Pancreas (tissue), 10 donors: ENCODE measurements at places on chromosomes 5 and 9. TPM values are rescaled to one million over a fixed set of nuclear protein-coding genes. Genes with fewer than 3 reads are reported as not detected.
A peak's percentile ranks its signal among the peaks of the same experiment; 100 is the strongest.

Gene FOXD4L5
- total RNA-seq: 0.16 TPM

Gene AFAP1L1
- total RNA-seq: 0.90 TPM

DNA sequence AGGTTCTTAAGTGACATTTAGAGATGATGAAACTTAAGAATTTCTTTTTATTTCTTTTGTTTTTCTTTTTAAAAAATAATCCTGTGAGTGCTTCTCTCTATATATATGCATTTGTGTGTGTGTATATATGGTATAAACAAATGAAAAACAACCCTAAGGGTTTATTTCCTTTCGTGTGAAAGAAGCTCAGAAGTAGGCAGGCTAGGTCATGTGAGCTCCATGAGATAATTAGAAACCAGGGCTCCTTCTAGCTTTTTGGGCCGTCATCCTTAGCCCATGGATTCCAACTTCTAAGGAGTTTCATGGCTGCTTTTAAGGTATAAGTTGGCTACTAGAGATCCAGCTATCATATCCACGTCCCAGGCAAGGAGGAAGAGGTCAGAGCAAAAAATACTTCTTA, 11.2 kb downstream of the C9orf43 start:
- no peak for DNase-seq

Gene ZNF883
- total RNA-seq: 0.32 TPM

Gene PNPLA7
- 18.0 TPM for total RNA-seq

GRCh38 chr5:10706326-10706725, 54.7 kb downstream of the DAP start:
- no peak for DNase-seq

- DNase-seq: peak; percentile 55
These were observed at the start of gene BNC2 for GRCh38 chr9:16870596-16871335. TSS of gene BNC2 (minus strand) at chr9:16870670. CDS start at chr9:16870648, 22 bp downstream.

DNA sequence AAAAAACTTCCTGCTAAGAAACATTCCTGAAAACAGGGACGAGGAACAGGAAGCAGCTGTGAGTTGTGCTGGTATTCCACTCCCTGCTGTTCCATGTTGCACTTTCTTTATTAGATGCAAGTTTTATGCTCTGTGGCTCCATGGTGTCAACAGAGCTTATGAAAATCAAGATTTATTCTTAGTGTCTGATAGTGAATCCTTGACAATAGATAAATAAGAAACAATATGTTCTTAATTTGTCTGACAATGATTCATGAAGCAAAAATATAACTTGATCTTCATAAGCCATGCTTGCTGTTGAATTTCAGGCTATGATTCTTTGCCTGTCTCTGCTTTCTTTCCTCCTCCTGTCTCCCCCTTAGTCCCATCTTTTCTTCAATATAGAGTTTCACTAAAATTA, 119.6 kb downstream of the DROSHA start:
- DNase-seq: no peak

GRCh38 chr9:107172160-107172978, 110.7 kb upstream of the RAD23B start:
- peak; percentile 80 for DNase-seq

GRCh38 chr9:88303721-88304451, 84.4 kb upstream of the SPIN1 start:
- DNase-seq: no peak

Gene TAF11L5
- total RNA-seq: not detected

- DNase-seq: no peak
These were observed 72.6 kb upstream of the DMAC1 start for GRCh38 chr9:7871977-7872730.

Gene GMCL2
- not detected for total RNA-seq

Gene PROB1
- 0.19 TPM for total RNA-seq

Gene ANKRD20A1
- 2.9 TPM for total RNA-seq

GRCh38 chr5:142770650-142771609, 753 bp downstream of the ARHGAP26 start:
- DNase-seq: peak; percentile 82

DNA sequence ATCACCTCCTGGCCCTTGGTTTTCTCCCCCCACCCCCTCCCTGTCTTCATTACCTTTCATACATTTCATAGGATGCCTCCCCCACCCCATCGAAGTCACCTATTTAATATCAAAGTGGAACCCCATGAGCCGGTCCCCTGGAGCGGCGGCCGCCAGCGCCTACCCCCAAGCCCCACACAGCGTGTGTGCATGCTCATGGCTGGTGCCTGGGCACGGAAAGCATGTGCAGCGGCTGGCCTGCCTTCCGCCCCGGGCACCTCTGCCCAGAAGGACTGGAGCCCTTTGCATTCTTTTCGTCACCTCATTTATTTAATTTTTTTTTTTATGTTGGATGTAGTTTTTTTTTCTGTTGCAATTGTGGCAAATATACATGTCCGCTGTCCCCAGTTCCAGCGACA, 116.2 kb downstream of the WNK2 start:
- peak; percentile 4 for DNase-seq

GRCh38 chr5:122493091-122494021, 181.3 kb downstream of the SNCAIP start:
- DNase-seq: peak; percentile 82

GRCh38 chr9:86955042-86955441, 7.7 kb upstream of the GAS1 start:
- DNase-seq: no peak
